ENCODE measurements at places on chromosomes 2 and 18. TPM values are rescaled to one million over a fixed set of nuclear protein-coding genes. Genes with fewer than 3 reads are reported as not detected.

The SLC5A7 gene
- 0.30 TPM for polyA plus RNA-seq

The KCNJ13 gene
- not detected for polyA plus RNA-seq

The SERPINB8 gene
- 0.27 TPM for polyA plus RNA-seq

The GCG gene
- polyA plus RNA-seq: not detected

The SESTD1 gene
- 5.2 TPM for polyA plus RNA-seq

The AQP4 gene
- 2.8 TPM for polyA plus RNA-seq

The FIGN gene
- polyA plus RNA-seq: 5.0 TPM

The ITGA4 gene
- polyA plus RNA-seq: 0.60 TPM

The LRRTM1 gene
- polyA plus RNA-seq: 4.6 TPM

The SCN7A gene
- polyA plus RNA-seq: 0.03 TPM

The PLEKHH2 gene
- polyA plus RNA-seq: 2.2 TPM

The SNTG2 gene
- polyA plus RNA-seq: 6.6 TPM

The KIAA2012 gene
- not detected for polyA plus RNA-seq

The ESPNL gene
- 1.6 TPM for polyA plus RNA-seq

The ACMSD gene
- not detected for polyA plus RNA-seq

The ELOA2 gene
- polyA plus RNA-seq: not detected

The EVX2 gene
- not detected for polyA plus RNA-seq

The ASB18 gene
- polyA plus RNA-seq: not detected

The NMUR1 gene
- 2.0 TPM for polyA plus RNA-seq

The SPDYA gene
- polyA plus RNA-seq: 0.09 TPM

The HOXD8 gene
- polyA plus RNA-seq: not detected

The TMEM178A gene
- polyA plus RNA-seq: 11.2 TPM

The PDE6D gene
- 44.0 TPM for polyA plus RNA-seq

The CYP1B1 gene
- polyA plus RNA-seq: 1.3 TPM

The IL1R1 gene
- polyA plus RNA-seq: 0.19 TPM

The FZD7 gene
- 176 TPM for polyA plus RNA-seq

The LINC00305 gene
- polyA plus RNA-seq: not detected

The ZNF638 gene
- polyA plus RNA-seq: 29.1 TPM

The RPS27A gene
- polyA plus RNA-seq: 1,682 TPM

The TET3 gene
- 5.5 TPM for polyA plus RNA-seq

The CAPN13 gene
- 1.5 TPM for polyA plus RNA-seq

The PSMD14 gene
- 25.4 TPM for polyA plus RNA-seq

The GULP1 gene
- 56.4 TPM for polyA plus RNA-seq

The DUSP2 gene
- polyA plus RNA-seq: 10.4 TPM

The FAM228A gene
- polyA plus RNA-seq: not detected

The LOXL3 gene
- 22.1 TPM for polyA plus RNA-seq

The ANKRD53 gene
- 0.70 TPM for polyA plus RNA-seq

The TMEM18 gene
- 21.7 TPM for polyA plus RNA-seq

The PRSS56 gene
- polyA plus RNA-seq: 0.03 TPM

The SERPINB3 gene
- polyA plus RNA-seq: 0.18 TPM

The PARD3B gene
- polyA plus RNA-seq: 0.97 TPM

The PLCD4 gene
- polyA plus RNA-seq: 0.21 TPM

The NT5C1B gene
- not detected for polyA plus RNA-seq

The LYPD1 gene
- polyA plus RNA-seq: 3.4 TPM

The C2orf72 gene
- polyA plus RNA-seq: 1.7 TPM

The GNLY gene
- polyA plus RNA-seq: not detected

The SIGLEC15 gene
- polyA plus RNA-seq: 0.20 TPM

The STRN gene
- 6.4 TPM for polyA plus RNA-seq

The MYL1 gene
- polyA plus RNA-seq: not detected

The PAX8 gene
- 0.08 TPM for polyA plus RNA-seq

The EMILIN1 gene
- polyA plus RNA-seq: 1.9 TPM
